Hematopoietic multipotent progenitor cell treated with erythropoietin and hydrocortisone succinate and interleukin-3 and kit ligand, for 4 days (in vitro differentiated cells): ENCODE measurements at places on chromosomes 2 and 18.

GRCh38 chr2:189582140-189582808 is 1.7 kb upstream of the SLC40A1 start:
- DNase-seq: no peak

DNA sequence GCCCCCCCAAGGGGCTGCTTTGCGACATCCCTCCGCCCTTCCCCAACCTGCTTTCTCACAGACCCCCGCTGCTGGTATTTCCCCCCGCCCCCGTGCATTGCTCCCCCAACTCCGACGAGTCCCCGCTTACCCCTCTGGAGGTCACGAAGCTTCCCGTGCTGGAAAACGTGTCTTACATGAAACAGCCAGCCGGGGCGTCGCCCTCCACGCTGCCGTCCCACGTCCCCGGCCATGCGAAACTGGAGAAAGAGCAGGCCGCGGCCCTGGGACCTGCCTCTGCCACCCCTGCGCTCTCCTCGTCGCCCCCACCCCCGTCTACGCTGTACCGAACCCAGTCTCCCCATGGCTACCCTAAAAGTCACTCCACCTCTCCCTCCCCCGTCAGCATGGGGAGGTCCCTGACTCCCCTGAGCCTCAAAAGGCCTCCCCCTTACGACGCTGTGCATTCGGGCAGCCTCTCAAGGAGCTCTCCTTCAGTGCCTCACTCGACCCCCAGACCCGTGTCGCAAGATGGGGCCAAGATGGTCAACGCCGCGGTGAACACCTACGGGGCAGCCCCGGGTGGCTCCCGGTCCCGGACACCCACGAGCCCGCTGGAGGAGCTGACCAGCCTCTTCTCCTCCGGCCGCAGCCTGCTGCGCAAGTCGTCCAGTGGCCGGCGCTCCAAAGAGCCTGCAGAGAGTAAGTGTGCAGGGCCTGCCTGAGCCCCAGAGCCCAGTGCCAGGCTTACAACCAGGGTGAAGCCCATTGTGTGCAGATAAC is 183.0 kb downstream of the NYAP2 start:
- no peak for DNase-seq

DNA sequence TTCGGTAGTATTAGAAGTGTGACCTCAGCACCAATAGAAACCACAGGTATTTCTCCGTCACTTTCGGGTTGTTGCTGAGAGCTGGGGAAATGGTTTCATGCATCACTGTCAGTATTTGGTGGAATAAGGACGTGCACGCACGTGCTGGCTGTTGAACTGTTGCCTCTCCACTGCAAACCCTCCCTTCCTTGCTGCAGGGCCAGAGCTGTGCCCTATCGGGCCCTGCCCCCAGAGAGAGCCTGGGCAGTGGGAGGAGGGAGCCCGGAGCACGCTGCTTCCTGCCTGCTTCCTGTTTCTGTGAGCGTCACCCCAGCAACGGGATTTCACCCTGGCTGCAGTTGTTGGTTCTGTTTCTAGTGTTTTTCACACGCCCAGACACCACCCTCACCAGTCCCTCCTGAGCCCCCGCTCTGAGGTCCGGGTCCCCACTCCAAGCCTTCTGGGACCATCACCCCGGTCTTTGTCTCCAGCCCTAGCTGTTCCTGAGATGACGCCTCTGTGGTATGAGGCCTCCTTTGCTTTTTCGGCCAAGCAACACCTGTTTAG is 47.4 kb downstream of the LRRFIP1 start:
- peak; percentile 95 for DNase-seq

GRCh38 chr2:118055512-118056164 is 32.6 kb upstream of the INSIG2 start:
- DNase-seq: no peak

DNA sequence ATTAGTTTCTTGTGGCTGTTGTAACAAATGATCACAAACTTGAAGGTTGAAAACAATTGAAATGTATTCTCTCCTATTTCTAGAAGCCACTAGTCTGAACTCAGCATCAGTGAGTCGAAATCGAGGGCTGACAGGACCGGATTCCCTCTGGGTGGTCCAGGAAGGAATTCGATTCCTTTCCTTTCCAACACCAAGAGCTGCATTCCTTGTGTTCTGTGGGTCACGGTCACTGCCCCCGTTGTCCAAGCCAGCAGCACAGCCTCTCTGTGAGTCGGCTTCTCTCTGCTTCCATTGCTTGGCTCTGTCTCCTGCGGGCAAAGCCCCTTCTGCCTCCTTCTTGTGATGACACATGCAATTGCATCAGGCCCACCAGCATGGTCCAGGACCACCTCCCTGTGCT is 67.3 kb downstream of the SMIM21 start:
- no peak for DNase-seq

GRCh38 chr18:62033756-62034155 is 140.9 kb upstream of the RNF152 start:
- no peak for DNase-seq

- DNase-seq: no peak
Observed at GRCh38 chr2:51387235-51387634, 355.3 kb upstream of the NRXN1 start.

DNA sequence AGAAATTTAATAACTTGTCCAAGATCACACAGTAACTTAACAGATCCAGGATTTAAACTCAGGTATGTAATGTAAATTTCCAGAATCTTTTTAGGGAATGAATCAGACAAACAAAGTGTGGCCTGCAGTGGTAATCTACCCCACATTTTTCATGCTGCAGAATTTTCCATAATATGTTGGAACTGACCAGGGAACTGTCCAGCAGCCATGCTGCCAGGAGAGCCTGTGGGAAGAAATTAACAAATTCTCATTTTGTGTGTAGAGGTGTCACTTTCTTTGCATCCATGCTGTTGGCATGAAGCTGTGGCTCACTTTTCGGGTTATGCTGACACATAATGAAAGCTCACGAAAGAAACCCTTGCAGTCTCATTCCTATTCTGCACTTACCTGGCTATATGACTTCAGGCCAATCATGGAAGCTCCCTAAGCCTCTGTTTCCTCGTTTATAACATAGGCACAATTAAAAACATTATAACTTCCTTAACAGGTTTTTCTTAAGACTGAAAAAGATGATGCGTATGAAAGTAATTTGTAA is 54.7 kb downstream of the CDKL4 start:
- no peak for DNase-seq

- DNase-seq: no peak
Observed at GRCh38 chr2:192414794-192415193, 220.1 kb upstream of the TMEFF2 start.

GRCh38 chr2:84494070-84494469 is 22.2 kb upstream of the DNAH6 start:
- no peak for DNase-seq

GRCh38 chr2:217835931-217836891 is 166.6 kb downstream of the TNS1 start:
- DNase-seq: no peak

DNA sequence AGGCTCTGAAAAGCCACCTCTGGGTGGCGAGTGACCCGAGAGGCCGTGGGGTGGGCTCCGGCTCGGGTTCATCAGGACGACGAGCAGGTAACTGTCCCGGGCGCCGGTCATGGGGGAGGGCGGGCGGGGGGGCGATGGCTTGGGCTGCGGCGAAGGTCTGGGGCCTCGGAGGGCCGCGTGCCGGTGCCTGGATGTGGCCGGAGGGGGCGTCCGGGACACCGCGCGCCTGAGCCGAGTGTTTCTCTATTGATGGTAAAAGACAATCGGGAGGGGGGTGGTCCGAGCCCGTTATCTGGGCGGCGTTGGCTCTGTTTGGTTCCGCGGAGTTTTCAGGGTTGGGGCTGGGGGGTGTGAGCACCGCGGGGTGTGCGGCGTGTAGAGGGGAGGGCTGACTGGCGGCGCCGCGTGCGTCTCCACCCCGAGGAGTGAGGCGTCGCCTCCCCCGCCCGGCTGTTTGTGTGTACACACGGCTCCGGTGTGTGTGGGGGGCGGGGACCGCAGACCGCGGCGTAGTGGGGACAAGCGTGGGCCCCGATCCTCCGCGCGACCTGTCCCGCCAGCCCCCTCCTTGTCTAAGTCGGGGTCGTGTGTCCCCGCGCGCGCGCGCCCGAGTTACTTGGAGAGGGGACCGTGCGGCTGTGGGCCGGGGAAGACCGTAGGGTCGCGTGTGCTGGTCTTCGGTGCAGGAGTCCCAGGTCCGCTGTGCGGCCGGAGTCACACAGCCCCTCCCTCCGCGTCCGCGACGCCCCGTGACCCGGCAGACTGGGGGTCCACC is 1.6 kb downstream of the CTIF start:
- peak; percentile 79 for DNase-seq

GRCh38 chr2:55721596-55722215 is 28.1 kb upstream of the PNPT1 start:
- no peak for DNase-seq

DNA sequence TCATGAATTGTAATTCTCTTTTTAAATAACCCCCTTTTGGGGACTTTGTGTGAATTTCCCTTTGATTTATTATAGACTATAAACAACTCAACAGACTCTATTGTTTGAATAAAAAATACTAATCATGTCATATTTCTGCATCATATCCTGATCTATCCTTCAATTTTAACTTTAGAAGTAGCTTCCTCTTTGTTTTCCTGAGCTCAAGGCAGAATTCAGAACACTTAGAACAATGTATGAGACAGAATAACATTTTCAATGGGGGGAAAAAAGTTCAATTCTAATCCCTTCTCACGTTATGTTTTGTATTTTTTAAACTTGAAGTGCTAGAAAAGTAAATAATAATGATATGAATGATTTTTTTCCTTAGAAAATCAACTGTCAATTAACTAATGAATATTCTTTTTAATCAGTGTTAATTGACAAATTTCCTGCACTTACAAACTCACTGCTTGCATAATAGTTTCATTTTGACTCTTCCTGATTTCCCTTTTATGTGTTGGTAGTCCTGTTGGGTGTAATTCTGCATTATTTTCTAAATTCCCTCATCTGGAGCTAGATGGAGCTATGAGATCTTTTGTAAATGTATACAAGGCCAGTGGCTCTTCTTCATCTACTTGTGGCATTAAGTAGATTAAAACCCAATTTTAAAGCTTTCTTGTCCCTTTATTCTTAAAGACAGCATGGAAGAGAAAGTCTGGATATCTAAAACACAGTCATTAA is 326.1 kb downstream of the PARD3B start:
- DNase-seq: peak; percentile 64

GRCh38 chr2:15751477-15751876 is 159.8 kb downstream of the DDX1 start:
- no peak for DNase-seq

GRCh38 chr18:72261590-72261989 is 282.6 kb downstream of the CBLN2 start:
- no peak for DNase-seq

DNA sequence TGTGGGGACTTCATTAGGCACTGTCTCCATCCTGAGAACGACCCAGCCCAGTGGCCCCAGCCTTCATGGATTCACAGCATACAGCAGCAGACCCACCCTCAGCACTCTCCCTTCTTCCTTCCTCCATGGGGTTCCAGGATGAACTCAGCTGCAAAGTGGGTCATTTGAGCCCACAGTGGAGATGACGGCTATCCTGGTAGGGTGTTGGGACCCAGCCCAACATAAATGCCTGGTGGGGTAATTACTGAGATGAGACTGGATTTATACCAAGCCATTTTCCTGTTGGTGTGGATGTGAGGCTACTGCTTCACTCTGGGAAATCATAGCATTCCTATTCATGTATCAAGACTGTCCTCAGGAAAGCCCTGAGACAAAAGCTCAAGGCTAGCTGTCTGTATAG is 536.7 kb upstream of the TNP1 start:
- no peak for DNase-seq
